Large intestine (tissue), 12 donors: ENCODE measurements at places on chromosomes 2 and 18.

DNA sequence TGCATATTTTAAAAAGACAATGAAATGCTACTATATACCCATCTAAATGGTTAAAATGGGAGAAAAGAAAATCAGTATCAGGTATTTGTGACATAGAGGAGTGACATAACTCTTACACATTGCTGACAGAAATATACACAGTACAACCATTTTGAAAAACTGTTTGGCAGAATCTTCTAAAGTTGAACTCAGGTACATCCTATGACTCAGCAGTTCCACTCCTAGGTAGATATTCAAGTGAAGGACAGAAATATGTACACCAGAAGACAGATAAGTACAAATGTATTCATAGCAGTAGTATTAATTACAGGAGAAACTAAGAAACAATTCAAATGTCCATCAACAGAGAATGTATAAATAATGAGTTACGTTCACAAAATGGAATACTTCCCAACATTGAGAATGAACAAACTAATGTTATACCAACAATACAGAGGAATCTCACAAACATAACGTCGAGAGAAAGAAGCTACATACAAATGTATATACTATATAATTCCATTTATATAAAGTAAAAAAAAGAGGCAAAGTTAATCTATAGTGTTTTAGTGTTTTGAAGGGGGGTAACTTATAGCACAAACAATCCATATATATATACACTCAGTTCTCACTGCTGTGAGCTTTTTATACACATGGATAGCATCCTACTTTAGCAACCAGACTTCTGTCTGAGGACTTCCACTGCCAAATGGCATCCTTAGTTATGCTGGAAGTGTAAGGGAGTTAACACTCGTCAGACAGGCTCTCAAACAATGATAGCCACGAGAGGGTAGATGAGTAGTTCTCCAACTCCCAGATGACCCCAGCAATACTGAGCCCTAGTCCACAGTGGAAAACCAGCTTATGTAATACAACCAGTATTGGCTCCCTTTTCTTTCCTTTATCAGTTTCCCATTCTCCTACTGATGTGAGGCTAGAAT, 172.5 kb downstream of the NBAS start:
- DNase-seq = no peak

DNA sequence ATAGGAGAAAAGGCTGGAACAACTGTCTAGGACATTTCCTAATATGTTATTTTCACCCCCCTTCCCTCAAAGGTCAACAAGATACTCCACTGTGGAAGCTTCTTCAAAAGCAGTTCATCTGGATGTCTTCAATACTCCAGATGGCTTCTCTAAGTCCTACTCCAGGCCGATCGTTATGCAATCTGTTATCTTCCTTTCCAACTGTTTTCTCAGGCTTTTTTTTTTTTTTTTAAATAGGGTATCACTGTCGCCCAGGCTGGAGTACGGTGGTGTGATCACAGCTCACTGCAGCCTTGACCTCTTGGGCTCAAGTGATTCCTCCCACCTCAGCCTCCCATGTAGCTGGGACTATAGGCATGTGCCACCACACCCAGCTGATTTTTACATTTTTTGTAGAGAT, 26.3 kb downstream of the ATP8B1 start:
- no peak for DNase-seq

DNA sequence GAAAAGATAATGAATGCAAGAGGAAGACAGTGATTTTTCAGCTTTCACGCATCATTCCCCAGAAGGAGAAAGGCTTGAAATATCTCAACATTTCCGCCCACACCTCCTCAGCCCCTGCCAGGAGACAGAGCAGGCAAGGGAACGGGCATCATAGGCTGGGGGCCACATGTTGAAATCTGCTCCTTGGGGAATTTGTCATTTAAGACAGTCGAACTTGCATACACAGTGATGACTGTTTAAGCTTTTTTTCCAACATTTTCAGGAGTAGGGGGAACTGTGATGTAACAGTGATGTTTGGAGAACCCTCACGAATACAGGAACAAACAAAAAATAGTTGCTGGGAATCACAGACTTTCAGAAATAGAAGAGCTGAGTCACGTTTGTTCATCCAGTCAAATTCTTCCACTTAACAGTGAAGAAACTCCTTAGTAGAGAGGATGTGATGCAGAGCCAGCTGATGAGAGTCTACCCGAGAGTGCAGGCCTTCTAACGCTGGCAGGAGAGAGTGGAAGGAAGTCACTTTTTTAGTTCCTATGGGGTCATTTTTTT, 266.8 kb downstream of the ALPK2 start:
- DNase-seq = no peak

GRCh38 chr2:8728305-8729015, 46.6 kb downstream of the ID2 start:
- no peak for DNase-seq

- no peak for DNase-seq
These were observed 47.1 kb downstream of the COPS8 start for GRCh38 chr2:237132799-237133198.

- DNase-seq = no peak
These were observed 434.2 kb upstream of the SLC8A1 start for GRCh38 chr2:40886100-40886499.

GRCh38 chr18:54961016-54961423, 1.8 kb upstream of the CCDC68 start:
- peak; percentile 39 for DNase-seq

- DNase-seq = no peak
These were observed 197.5 kb downstream of the PDE1A start for GRCh38 chr2:182229297-182229696.

- no peak for DNase-seq
These were observed 54.5 kb upstream of the WDR75 start for GRCh38 chr2:189386741-189387140.

- DNase-seq = no peak
These were observed 501.0 kb downstream of the EIPR1 start for GRCh38 chr2:2876331-2877221.

DNA sequence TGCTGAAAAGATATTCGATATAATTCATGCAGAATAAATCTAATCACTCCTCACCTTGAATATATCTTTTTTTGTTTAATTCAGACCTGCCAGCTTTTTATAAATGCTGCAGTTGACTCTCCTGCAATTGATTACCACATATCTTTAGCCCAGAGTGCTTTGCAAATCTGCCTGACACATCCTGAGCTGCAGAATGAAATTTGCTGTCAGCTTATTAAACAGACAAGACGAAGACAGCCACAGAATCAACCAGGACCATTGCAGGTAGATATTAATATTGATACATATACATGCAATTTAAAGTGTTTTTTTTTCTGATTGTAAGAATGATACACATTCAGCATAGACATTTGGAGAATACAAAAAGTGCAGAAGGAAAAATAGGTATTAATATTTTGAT, 35.6 kb upstream of the DYNC2LI1 start:
- no peak for DNase-seq

DNA sequence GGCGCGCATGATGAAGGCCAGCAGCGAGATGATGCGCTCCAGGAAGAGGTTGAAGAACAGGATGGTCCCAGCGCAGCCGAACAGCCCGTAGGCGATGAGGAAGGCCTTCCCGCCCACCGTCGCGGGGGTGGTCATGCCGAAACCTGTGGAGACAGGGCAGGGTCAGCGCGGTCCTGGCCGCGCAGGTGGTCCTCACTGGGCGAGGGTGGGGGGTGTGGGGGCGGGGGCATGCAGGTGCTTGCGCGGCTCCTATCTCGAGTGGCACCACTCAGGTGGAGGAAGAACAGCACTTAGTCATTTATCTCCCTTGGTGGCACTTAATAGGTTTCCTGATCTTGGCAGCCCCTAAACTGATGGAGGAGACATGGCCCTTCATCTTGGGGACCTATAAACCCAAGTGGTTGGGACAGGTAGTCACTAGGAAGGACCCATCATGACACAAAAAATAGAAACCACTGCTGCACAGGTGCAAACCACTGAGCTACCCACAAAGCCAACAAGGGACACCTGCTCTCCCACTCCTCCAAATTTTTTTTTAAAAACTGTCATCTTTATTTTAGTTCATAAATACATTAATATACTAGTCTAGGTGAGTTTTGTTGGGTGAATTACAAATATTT, 118.8 kb downstream of the MSH2 start:
- DNase-seq = no peak

- no peak for DNase-seq
These were observed 158.1 kb upstream of the SLC39A10 start for GRCh38 chr2:195498839-195499490.

- DNase-seq = no peak
These were observed 243.2 kb downstream of the MYO3B start for GRCh38 chr2:170420961-170421687.

DNA sequence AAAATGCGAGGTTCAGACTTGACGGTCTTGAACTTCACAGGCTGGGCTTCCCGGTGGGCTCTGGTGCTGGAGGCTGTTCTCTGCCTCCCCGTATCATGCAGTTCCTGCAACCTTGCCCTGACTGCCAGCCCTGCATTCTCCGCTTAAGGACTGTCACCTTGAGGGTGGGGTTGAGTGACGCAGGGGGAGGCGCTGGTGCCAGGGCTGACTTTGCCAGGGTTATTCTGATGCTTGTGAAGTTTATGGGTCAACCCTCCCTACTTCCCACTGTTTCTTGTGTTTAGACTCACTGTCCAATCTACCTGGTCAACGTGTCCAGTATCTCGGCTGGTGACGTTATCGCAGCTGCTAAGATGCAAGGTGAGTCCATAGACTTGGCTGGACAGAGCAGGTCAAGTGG, 37.5 kb upstream of the MAPRE3 start:
- DNase-seq = no peak

DNA sequence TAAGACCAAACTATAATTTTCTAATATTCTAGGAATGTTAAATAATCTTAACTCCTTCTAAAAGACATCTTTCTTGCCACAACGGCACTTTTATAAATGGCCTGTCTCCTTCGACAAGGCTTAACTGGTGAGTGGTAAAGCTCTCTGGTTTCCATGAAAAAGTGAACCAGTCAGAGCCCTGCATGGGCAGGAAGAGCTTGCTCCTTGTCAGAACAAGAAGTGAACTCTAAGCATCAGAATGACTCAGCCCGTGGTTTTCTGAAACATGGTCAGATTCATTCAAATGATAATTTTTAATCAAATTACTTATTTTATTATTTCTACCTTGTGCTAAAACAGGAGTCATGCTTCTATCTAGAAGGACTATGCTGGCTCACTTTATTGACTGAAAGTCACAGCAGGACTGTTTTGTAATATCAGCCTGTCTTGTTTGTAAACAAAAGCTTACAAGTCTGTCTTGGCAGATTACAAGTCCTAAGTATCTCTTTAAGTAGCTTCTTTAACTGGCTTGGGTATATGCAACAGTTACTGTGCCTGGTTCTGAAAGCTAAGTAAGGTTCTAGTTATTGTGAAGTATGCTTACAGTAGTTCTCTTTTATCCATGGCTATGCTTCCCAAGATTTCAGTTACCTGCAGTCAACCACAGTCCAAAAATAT, 245.4 kb downstream of the NAPG start:
- DNase-seq = no peak

- no peak for DNase-seq
These were observed 26.4 kb downstream of the ST3GAL5 start for GRCh38 chr2:85862426-85862825.

- no peak for DNase-seq
These were observed 7.7 kb downstream of the FBXO15 start for GRCh38 chr18:74139888-74140287.

DNA sequence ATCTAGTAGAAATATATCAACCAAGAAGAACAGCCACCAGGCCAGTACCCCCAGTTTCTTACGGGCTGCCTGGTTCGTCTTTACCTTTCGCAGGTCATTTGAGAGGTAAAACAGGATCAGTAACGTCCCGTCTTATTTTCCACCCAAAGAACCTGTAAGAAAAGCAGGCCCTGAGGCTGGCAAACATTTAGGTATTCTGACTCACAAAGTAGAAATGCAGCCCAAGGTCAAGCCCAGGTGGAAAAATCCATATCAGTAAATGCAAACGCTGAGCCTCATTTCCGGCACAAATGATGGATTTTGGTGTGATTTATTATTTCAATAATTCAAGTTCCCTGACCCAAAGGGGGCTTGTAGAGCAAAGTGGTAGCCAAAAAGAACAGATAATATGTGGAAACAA, 171.2 kb downstream of the ZNF516 start:
- no peak for DNase-seq
